ENCODE measurements at places on chromosomes 5 and 9.

DNA sequence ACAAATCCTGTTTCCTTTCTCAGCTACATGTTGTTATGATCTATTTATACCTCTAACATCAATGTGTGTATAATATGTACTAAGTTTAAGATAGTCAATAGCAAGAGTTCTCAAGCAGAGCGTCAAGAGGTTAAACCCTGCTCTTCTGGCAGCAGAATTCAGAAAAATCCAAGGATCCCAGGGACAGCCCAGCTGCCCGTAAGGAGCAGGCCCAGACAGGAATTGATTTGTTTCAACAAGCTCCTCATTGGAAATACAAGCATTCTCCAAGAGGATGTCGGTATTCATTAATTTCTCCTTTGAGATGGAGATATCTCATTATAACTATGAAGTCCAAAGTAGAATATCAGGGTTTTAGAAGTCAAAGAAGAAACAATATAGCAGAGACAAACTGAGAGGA lies 14.9 kb downstream of the EFNA5 start:
- DNase-seq: no peak

DNA sequence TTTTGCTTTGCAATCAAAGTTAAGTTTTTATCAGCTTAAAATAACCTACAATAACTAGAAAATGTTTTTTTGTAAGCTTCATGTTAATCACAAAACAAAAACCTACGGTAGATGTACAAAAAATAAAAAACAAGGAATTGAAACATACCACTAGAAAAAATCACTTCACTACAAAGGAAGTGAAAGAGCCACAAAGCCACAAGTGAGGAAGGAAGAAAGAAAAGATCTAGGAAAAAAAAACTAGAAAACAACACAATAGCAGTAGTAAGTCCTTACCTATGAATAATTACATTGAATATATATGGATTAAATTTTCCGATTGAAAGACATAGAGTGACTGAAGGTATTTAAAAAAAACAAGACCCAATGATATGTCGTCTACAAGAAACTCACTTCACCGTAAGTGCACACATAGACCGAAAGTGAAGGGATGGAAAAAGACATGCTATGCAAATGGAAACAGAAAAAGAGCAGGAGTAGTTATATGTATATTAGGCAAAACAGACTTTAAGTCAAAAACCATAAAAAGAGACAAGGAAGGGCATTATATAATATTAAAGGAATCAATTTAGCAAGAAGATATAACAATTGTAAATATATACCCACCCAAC lies 13.4 kb upstream of the ZDHHC21 start:
- no peak for DNase-seq

- DNase-seq: no peak
Observed at GRCh38 chr5:102068870-102069269, 227.2 kb downstream of the SLCO4C1 start.

DNA sequence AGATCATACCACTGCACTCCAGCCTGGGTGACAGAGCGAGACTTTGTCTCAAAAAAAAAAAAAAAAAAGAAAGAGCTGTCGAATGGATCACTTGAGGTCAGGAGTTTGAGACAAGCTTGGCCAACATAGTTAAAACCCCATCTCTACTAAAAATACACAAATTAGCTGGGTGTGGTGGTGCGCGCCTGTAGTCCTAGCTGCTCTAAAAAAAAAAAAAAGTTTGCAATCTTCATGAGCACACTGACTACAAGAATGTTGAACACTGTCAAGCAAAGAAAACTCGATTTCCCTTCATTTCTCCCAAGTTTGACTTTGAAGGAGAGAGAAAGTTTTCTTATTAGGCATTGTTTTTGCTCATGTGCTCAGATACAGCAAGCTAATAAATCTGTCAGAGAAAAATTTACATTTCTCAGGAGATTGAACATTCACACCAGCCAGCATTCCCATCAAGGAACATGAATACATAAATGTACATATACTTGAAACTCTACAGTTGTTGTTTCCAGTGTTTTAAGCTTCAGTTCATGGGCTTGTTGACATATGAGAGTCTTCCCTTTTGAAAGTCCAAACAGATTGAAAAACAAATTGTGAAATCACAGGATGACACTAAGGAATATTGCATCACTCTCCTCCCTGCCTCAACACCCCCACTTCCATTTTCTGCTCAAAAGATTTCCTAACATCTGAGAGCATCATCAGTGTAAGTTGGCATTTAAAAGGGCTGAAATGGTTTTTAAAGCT lies 81.8 kb downstream of the ARRDC3 start:
- no peak for DNase-seq

GRCh38 chr5:140548300-140548688 lies 832 bp downstream of the EIF4EBP3 start:
- DNase-seq: no peak

GRCh38 chr9:38274800-38275199 lies 117.7 kb upstream of the ALDH1B1 start:
- no peak for DNase-seq

GRCh38 chr9:89686126-89686525 lies 81.3 kb downstream of the GADD45G start:
- no peak for DNase-seq

- DNase-seq: no peak
Observed at GRCh38 chr9:22650946-22651345, 204.3 kb downstream of the DMRTA1 start.

- DNase-seq: no peak
Observed at GRCh38 chr5:333945-334344, 12.4 kb downstream of the AHRR start.

GRCh38 chr9:102499468-102499867 lies 495.7 kb upstream of the CYLC2 start:
- DNase-seq: no peak

All from psoas muscle (tissue), 8 donors.